Uterus (tissue), 4 donors: ENCODE measurements at places on chromosomes 5 and 9. TPM values are rescaled to one million over a fixed set of nuclear protein-coding genes. Genes with fewer than 3 reads are reported as not detected.

GRCh38 chr5:132825834-132826391 is 4.5 kb downstream of the SHROOM1 start:
- DNase-seq: no peak

TAF11L2 gene
- not detected for total RNA-seq

CDH9 gene
- total RNA-seq: not detected

GRCh38 chr9:12464400-12464799 is 228.8 kb upstream of the TYRP1 start:
- no peak for DNase-seq

SNX18 gene
- total RNA-seq: 33.6 TPM

C5orf58 gene
- total RNA-seq: not detected

TMEM215 gene
- not detected for total RNA-seq

DNA sequence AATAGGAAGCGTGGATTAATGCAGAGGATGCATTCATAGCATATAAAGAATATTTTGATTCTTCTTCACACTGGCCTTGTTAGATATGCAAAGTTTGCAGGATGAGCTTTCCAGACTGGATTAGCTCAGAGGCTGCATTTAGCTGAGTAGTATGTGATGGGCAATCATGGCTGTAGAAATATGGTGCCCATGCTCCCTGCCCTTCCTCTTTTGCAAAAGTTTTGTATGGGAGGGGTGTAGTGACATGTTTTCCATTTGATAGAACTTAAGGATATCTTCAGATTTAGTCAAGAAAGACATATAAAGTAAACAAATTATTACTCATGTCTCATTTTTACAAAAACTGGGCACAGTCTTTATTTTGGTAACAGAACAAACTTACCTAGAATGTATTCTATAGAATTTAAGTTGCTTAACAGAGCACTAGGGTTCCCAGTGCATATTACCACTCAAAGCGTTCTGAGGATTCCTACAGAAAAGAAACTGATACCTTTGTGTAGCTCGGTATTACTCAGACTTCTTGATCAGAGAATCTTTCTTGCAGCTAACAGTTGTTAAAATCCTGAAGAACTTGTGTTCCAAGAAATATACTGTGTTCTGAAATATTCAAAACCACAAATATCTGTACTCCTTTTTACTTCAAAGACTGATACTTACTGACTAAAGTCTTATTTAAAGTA is 9.8 kb downstream of the GTF3C4 start:
- no peak for DNase-seq

GRCh38 chr5:146344155-146345118 is 5.8 kb downstream of the POU4F3 start:
- no peak for DNase-seq

GRCh38 chr9:116303270-116303669 is 149.7 kb downstream of the PAPPA start:
- no peak for DNase-seq

- DNase-seq: peak; percentile 76
Observed at GRCh38 chr9:114174876-114175771, 19.8 kb downstream of the COL27A1 start.

DNA sequence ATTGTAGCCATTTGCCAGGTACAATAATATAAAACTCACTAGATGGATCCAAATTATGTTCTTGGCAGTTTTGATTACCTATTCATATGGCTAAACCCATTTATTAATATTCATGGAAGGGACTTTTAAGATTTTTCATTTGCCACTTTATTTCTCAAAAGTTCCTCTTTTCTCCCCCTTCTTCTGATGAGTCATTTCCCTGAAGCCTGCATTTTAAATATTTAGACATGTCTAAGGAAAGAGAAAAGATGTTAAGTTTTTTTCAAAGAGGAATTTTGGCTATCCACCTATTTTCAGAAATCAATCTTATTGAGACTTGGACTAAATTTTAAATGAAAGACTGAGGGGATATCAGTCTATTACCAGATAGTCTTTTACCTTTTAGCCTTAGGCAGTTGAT is 1189.4 kb downstream of the EFNA5 start:
- no peak for DNase-seq

- no peak for DNase-seq
Observed at GRCh38 chr5:133324926-133325325, 273.1 kb downstream of the HSPA4 start.

DNA sequence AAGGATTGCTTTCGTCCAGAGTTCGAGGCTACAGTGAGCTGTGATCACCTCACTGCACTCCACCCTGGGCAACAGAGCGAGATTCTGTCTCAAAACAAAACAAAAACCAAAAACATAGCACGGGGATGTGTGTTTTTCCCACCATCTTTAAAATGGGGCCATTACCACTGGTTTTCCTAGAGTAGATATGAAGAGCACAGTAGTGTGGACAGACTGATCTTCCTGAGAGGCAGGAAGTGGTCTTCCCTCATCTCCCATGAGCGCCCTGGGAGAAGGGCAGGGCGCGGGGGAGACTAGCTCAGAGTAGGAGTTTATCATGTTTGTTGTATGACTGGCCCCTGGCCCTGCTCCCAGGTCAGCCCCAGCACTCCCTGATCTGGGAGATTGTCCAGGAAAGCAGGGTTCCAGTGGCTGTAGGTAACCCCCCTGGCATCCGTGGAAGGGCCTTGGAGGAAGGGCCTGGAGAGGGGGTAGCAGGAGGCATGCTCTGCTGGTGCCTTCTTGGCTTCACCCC is 2.3 kb downstream of the SUSD3 start:
- peak; percentile 91 for DNase-seq

DNA sequence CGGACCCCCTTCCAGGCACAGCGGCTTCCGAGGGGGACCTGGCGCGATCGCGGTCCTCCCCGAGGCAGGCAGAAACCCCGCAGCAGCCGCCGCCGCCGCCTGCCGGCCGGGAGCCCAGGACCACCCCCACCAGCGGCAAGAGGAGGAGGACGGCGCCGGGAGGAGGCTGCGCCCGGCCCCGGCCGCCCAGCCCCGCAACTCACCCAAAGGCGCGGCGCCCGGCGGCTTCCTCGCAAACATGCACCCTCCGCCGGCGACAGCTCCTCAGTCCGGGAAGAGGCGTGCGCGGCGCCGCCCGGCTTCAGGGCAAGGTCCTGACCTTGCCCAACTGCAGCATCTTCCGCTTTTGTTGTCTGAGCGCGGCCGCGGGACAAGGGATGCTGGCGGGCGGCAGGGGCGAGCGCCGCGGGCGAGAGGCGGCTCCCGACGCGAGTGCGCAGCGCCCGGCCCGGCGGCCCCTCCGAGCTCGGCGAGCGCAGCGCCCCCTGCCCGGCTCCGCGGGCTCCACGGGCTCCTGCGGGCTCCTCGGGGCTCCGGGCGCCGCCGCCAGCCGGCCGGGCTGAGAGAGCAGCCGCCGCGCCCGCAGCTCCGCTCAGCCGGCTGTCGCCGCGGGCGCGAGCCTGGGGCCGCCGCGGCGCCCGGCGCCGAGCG is 507 bp downstream of the CTNND2 start:
- no peak for DNase-seq

CATSPER3 gene
- not detected for total RNA-seq

GFI1B gene
- total RNA-seq: 0.14 TPM

- DNase-seq: no peak
Observed at GRCh38 chr5:125337294-125337693, 590.9 kb upstream of the ZNF608 start.

DNA sequence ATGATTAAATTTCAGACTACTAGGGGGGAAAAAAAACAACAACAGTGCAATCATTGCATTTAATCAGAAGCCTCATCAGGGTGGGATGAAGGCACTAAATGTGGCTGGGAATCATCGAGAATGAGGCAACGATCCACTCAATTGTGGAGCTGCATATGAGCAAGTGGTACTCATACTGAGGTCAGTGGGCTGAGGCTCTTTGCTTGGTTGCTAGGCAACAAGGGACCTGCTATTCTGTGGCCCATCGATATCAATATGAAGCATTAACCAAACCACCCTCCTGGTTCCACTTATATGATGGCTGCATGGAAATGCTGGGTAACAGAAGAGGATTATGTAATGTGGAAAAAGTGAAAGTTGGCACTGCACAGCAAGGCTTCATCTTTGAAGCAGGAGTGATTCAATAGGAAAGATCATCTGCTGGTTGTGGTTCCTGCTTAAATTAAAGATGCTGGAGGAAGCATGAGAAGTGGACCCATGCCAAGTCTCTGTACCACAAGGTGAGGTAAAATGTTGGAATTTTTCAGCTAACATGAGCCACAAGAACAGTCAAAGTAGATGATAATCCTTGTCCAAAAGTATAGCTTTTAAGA is 159.8 kb upstream of the HMHB1 start:
- no peak for DNase-seq

DNA sequence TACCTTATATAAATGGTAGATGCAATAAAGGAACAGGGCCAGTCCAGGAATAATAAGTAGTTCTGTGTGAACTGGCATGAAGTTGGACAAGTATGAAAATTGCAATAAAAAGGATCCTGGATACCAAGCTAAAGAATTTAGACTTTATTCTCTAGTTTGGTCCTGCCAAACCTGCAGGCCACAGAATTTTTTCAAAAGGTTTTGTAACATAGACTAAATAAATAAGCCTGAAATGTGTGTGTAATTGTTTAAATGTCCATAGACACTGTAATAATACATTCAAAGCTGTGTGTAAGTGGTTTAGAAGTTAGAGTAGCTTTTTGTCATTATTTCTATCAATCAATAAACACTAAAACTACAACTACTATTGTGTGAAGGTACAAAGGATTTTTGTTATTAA is 75.8 kb upstream of the PLPP1 start:
- DNase-seq: no peak

PLPP7 gene
- total RNA-seq: 45.3 TPM

DNA sequence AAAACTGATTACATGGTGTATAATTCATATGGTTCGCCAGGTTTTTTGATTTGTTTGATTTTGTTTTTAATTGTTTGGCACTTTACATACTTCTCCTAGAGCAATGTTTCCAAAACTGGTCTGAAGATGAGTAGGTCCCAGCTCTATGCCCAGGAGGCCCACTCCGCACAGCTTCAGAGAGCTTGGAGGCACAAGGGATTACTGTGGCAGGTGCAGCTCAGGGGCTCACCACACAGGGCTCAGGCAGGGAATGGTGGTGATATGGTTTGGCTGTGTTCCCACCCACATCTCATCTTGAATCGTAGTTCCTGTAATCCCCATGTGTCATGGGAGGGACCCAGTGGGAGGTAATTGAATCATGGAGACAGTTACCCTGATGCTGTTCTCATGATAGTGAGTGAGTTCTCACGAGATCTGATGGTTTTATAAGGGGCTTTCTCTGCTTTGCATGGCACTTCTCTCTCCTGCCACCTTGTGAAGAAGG is 296.6 kb downstream of the MED10 start:
- DNase-seq: no peak

CDC14B gene
- 40.5 TPM for total RNA-seq

- DNase-seq: no peak
Observed at GRCh38 chr9:109868207-109868606, 88.2 kb downstream of the PALM2AKAP2 start.
